ENCODE measurements at places on chromosomes 2 and 18.

- H3K4me3 ChIP-seq: no peak overlapping the region
- DNase-seq: no peak
- no peaks in the 10 kb centered on the region for H3K36me3 ChIP-seq
Measured at GRCh38 chr2:44889096-44889495, 52.4 kb upstream of the SIX3 start.

GRCh38 chr18:74163019-74163660 is 14.8 kb downstream of the TIMM21 start:
- DNase-seq: no peak
- H3K4me3 ChIP-seq: no peak overlapping the region
- no peak overlapping the region for H3K27ac ChIP-seq
- no peaks in the 10 kb centered on the region for H3K4me1 ChIP-seq
- no peaks in the 10 kb centered on the region for H3K36me3 ChIP-seq
- H3K27me3 ChIP-seq: no peaks in the 10 kb centered on the region

GRCh38 chr2:28356095-28356911 is 36.4 kb upstream of the FOSL2 start:
- H3K27me3 ChIP-seq: no peaks in the 10 kb centered on the region
- peak overlapping the region; percentile 39 for H3K27ac ChIP-seq
- H3K4me3 ChIP-seq: no peak overlapping the region
- DNase-seq: peak; percentile 91
- no peaks in the 10 kb centered on the region for H3K4me1 ChIP-seq

DNA sequence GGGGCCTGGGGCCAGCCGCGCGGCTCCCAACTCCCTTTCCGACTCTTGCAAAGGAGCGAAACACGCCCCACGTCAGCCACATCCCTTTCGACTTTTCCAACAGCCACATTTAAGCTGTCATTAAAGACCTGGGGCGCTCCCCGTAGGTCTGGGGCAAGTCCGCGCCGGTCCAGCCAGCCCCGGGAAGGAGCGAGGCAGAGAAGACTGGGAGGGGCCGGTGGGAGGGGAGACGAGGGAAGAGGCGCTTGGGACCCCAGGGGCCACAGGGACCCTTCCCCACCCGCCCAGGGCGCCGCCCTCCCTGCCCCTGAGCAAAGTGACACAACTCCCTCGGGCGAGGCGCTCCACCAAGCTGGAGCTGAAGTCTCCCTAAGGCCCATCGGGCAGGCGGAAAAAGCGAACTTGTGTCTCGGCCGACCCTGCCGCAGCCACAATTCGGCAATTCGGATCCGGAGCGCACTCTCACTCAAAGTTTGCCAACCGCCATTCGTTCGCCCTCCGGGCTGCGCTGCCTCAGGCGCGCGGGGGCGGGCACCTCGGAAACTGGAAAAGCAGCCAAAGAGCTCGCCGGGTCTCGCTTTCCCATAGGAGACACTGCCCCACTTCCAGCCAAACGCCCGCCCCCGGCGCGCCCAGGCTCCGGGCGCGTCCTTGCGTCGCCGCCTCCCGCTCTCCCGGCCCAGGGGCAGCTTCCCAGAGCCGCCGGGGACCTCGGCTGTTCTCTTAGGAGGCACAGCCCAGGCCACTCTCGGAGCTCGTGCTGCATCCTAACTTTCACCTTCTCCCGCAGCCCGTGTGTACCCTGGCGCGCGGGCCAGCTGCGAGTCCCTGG is 1.1 kb upstream of the KCTD1 start:
- H3K27me3 ChIP-seq: peaks cover 11% of the 10 kb centered on the region
- no peaks in the 10 kb centered on the region for H3K4me1 ChIP-seq
- H3K4me3 ChIP-seq: peak overlapping the region; percentile 45
- DNase-seq: peak; percentile 77
- no peak overlapping the region for H3K27ac ChIP-seq
- H3K36me3 ChIP-seq: no peaks in the 10 kb centered on the region

DNA sequence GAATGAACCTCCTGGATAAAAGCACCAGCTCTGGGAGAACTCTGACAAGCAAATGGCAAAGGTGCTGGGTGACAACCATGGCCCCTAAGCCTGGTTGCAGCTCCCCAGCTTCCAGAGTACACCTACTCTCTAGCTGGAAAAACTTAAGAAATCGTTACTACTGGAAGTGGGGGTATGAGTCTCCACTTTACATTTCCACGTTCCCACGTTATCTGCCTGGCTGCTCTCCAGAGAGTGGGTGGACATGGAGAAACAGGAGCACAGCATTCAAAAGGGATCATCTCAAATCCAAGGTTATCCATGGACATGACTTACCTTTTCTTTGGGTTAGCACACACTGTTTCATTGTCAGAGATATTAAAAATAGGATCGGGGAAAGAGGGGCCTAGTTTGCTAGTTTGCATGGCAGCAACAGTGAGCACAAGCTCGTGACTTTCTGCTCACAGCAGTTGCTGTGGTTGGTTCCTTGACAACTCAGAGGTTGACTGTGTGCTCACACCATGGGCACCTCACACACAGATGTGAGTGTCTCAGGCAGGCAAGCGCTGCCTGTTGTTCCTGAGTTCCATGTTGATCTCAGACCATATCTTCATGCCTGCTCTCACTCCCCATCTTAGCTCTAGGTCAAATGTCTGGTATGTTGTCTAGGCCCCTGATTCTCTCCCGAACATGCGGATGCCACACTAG is 32.5 kb downstream of the PTPN18 start:
- no peaks in the 10 kb centered on the region for H3K27me3 ChIP-seq
- no peak for DNase-seq
- H3K4me3 ChIP-seq: no peak overlapping the region
- H3K27ac ChIP-seq: no peak overlapping the region
- H3K4me1 ChIP-seq: no peaks in the 10 kb centered on the region

GRCh38 chr2:58042486-58042970 is 4.1 kb upstream of the VRK2 start:
- H3K36me3 ChIP-seq: no peaks in the 10 kb centered on the region
- H3K4me3 ChIP-seq: no peak overlapping the region
- DNase-seq: no peak
- H3K4me1 ChIP-seq: no peaks in the 10 kb centered on the region

DNA sequence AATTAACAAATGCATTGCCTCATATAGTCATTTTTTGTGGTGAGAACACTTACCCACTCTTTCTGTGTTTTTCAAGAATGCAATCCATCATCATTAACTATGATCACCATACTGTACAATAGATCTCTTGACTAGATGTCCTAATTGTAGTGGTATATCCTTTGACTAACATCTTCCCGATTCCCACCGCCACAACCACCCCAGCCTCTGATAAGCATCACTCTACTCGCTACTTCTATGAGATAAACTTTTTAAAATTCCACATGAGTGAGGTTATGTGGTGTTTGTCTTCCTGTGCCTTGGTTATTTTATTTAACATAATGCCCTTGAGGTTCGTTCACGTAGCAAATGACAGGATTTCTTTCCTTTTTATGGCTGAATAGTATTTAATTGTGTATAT is 6.6 kb downstream of the VWA3B start:
- H3K36me3 ChIP-seq: no peaks in the 10 kb centered on the region
- no peak overlapping the region for H3K4me3 ChIP-seq
- H3K27me3 ChIP-seq: no peaks in the 10 kb centered on the region
- no peak overlapping the region for H3K27ac ChIP-seq

GRCh38 chr2:9560628-9561027 is 5.0 kb upstream of the ADAM17 start:
- no peaks in the 10 kb centered on the region for H3K4me1 ChIP-seq
- H3K27me3 ChIP-seq: no peaks in the 10 kb centered on the region
- H3K36me3 ChIP-seq: no peaks in the 10 kb centered on the region
- H3K4me3 ChIP-seq: no peak overlapping the region

DNA sequence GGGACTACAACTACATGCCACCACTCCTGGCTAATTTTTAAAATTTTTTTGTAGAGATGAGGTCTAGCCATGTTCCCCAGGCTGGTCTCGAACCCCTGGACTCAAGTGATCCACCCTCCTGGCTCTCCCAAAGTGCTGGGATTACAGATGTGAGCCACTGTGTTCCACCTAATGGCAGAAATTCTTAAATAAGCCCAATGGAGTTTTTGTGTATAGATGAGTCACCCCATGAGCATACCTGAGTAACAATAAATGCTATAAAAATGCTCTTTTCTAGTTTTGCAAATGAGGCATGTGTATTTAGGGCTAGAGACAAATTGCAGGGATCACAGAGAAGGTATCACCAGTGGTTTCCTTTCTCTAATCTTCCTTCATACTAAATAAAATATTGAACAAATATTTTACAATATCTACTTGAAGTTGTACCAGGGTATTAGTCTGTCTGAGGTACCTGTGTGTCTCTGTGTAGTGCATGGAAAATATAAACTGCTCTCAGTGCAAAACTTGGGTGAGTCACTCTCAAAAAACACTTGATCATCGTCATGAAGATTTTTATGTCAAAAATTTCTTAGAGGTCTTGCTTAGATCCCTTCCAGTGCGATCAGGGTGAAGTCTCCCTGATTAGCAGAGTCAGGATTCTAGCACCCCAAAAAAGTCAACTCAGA is 337.1 kb upstream of the MMADHC start:
- no peaks in the 10 kb centered on the region for H3K36me3 ChIP-seq
- H3K4me1 ChIP-seq: no peaks in the 10 kb centered on the region
- DNase-seq: no peak
- H3K27ac ChIP-seq: no peak overlapping the region
- H3K27me3 ChIP-seq: no peaks in the 10 kb centered on the region
- H3K4me3 ChIP-seq: no peak overlapping the region

- peak overlapping the region; percentile 72 for H3K27ac ChIP-seq
- H3K27me3 ChIP-seq: no peaks in the 10 kb centered on the region
- H3K4me1 ChIP-seq: peaks cover 2% of the 10 kb centered on the region
Measured at GRCh38 chr2:227655454-227655853, 11.2 kb upstream of the SCYGR5 start.

DNA sequence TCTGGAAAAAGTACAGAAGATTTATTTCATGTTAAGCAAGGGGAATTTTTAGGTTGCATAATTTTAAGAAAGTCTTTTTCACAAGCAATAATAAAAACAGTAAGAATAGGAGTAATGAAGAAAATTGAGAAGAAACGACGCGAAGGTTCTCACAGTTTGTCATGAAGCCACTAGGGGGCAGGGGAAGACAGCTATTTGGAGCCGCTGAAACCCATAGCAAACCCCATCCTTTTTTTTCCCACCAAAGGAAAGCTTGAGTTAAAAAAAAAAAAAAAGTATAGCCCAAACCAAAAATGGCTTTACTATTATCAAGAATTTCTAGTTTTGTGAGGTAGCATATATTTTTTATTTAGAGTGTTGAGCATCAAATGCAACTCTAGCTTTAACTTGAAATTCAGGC is 300.9 kb downstream of the PHLPP1 start:
- no peak overlapping the region for H3K27ac ChIP-seq
- no peak for DNase-seq
- H3K27me3 ChIP-seq: no peaks in the 10 kb centered on the region
- H3K4me1 ChIP-seq: no peaks in the 10 kb centered on the region
- no peak overlapping the region for H3K4me3 ChIP-seq

DNA sequence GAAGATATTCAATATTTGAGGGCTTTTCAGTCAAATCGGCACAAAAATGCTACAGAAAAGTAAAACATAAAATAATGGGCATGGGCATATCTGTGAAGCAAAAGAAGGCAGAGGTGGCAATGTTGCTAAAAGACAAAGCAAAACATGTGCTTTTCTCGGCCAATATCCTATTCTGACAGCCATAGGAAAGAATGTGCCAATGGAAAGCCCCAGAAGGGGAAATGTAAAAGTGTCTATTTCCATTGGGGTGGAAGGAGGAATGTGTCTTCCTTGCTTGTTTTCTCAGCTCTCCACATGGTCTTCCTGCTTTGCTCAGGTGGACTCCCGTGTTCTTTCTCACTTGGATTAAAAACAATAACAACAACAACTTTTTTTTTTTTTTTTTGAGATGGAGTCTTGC is 13.7 kb upstream of the PER2 start:
- no peaks in the 10 kb centered on the region for H3K36me3 ChIP-seq
- DNase-seq: no peak
- H3K4me3 ChIP-seq: no peak overlapping the region
- H3K4me1 ChIP-seq: no peaks in the 10 kb centered on the region

- no peaks in the 10 kb centered on the region for H3K4me1 ChIP-seq
- DNase-seq: no peak
- no peak overlapping the region for H3K27ac ChIP-seq
- H3K27me3 ChIP-seq: no peaks in the 10 kb centered on the region
- no peak overlapping the region for H3K4me3 ChIP-seq
- no peaks in the 10 kb centered on the region for H3K36me3 ChIP-seq
Measured at GRCh38 chr18:77360315-77361190, 110.9 kb downstream of the GALR1 start.

DNA sequence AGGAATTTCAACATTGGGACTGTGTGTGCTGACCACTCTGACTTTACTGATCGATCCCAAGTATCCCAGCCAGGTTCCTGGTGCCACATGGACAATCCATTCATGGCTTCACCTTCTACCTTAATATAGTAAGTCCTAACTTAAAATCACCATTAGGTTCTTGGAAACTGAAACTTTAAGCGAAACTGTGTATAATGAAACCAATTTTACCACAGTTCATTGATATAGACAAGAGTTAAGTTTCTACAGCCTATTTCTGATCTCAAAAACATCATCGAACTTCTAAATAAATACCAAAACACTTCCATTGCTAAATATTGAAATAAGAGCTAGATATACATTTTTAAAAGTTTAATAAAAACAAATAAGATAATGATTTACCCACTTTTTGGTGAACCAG is 4.4 kb upstream of the EXOC6B start:
- H3K27me3 ChIP-seq: no peaks in the 10 kb centered on the region
- no peak overlapping the region for H3K4me3 ChIP-seq

GRCh38 chr2:60512641-60513040 is 40.8 kb downstream of the BCL11A start:
- no peaks in the 10 kb centered on the region for H3K4me1 ChIP-seq
- no peaks in the 10 kb centered on the region for H3K36me3 ChIP-seq
- no peak for DNase-seq
- H3K27me3 ChIP-seq: no peaks in the 10 kb centered on the region
- no peak overlapping the region for H3K27ac ChIP-seq

DNA sequence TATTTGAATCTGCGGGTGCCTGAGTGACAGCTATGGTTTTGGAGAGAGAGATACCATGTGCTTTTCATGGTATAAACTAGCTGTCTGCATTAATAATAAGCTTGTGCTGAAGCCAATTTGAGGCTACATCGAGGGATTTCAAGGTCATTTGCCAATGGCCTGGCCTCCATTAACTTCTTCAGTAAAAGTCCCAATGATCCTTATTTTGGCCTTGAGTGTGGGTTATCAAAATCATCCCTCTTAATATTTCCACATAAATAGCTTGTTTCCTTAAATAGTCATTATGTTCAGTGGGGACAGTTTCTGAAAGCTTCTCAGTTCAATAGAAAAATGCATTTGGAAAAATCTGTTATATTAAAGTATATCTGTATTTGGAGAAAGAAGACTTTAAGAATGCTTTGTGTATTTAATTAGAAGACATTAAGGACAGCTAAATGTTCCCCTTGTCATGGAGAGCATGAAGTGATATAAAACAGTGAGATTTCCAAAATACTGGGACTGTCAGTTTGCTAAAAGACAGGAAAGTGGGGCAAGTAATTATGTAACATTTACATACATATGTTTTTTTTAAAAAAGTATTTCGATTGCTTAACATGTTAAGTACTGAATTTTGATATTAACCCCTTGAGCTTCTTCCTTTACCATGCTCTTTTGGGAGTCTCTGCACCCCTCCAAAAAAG is 355.5 kb upstream of the ZEB2 start:
- DNase-seq: no peak
- H3K4me3 ChIP-seq: no peak overlapping the region

Measured in right lobe of liver (tissue), 6 donors.